Natural killer cell treated with Interleukin-12 subunit alpha and Interleukin-12 subunit beta and Interleukin-15 and Interleukin-18, amount 100 ng/mL, for 72 hours (primary cell): ENCODE measurements at places on chromosomes 13 and 19. TPM values are rescaled to one million over a fixed set of nuclear protein-coding genes. Genes with fewer than 3 reads are reported as not detected.

Gene ZNF846
- total RNA-seq: 5.7 TPM

DNA sequence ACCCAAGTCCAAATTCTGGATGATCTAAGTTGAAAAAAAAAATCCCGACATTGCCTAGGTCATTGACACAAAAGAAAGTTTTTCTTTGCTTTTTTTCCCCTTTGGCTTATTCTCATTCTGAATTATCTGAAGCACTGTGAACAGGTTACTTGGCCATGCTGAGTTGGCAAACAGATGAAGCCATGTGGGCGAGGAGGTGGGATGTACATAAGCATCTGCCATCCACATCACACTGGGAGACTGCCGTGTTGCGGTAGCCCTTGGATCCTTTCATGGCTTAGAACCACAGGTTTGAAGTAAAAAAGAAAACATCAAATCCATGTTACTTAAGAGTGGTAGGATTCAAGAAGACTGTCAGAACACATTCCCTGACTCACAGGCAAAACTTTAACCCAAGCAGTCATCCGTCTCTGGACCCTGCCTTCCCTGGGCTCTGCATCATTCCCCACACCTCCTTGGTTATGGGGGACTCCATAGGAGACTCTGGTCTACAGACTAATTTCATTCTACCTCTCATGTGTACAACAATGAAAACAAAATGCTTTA is 242.5 kb upstream of the SERP2 start:
- peaks cover 5% of the 10 kb centered on the region for H3K27me3 ChIP-seq
- H3K4me1 ChIP-seq: no peaks in the 10 kb centered on the region
- no peak for DNase-seq
- no peak overlapping the region for H3K4me3 ChIP-seq

DNA sequence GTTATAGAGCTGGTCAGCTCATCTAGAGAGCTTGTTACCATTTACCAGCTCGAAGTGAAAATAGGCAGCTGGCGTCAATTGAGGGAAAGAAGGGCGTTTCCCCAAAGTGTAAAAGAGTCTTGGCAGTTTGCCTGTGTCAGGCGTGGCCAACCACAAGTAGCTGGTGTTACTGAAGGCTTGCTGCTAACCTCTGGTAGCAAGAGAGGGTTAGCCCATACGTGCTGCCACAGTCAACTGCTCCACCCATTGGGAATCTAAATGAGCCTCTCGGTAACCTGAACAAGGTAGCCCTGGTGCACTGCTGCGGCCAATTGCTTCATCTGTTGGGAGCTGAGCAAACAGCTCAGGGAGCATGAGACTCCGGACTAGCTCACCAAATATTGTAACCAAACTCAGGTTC is 314.9 kb upstream of the SLITRK5 start:
- H3K36me3 ChIP-seq: no peaks in the 10 kb centered on the region
- H3K4me3 ChIP-seq: no peak overlapping the region
- H3K4me1 ChIP-seq: no peaks in the 10 kb centered on the region
- H3K27ac ChIP-seq: no peak overlapping the region
- no peak for DNase-seq

Gene ALDH16A1
- 29.0 TPM for total RNA-seq

Gene FPR1
- total RNA-seq: 0.69 TPM

Gene FCHO1
- 28.6 TPM for total RNA-seq

Gene KCTD4
- not detected for total RNA-seq

Gene ZNF729
- not detected for total RNA-seq

- no peaks in the 10 kb centered on the region for H3K36me3 ChIP-seq
- H3K4me3 ChIP-seq: no peak overlapping the region
- H3K27me3 ChIP-seq: peaks cover 29% of the 10 kb centered on the region
- no peaks in the 10 kb centered on the region for H3K4me1 ChIP-seq
- H3K27ac ChIP-seq: no peak overlapping the region
These were observed 93.4 kb upstream of the CACNA1A start for GRCh38 chr19:13599681-13600080.

Gene RAB20
- 0.47 TPM for total RNA-seq

Gene BCL3
- 117 TPM for total RNA-seq

Gene MEX3D
- 6.8 TPM for total RNA-seq

DNA sequence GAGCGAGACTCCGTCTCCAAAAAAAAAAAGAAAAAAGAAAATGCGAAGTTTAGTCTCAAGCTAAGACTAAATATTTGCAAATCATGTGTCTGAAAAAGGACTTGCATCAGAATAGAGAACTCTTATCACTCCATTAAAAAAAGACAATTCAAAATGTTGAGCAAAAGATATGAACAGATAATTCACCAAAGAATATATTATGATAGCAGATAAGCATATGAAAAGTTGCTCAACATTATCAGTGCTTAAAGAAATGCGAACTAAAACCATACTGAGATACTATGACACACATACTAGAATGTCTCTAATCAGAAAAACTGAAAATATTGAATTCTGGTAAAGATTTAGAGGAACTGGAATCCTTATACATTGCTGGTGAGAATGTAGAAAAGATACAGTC is 38.7 kb upstream of the SACS start:
- H3K4me3 ChIP-seq: no peak overlapping the region
- no peaks in the 10 kb centered on the region for H3K36me3 ChIP-seq
- peaks cover under 1% of the 10 kb centered on the region for H3K4me1 ChIP-seq
- DNase-seq: no peak

Gene SCGB2B2
- total RNA-seq: 0.57 TPM

Gene ZNF526
- total RNA-seq: 23.7 TPM

GRCh38 chr19:12623361-12624031 is 12.8 kb downstream of the ZNF791 start:
- no peak for DNase-seq
- no peak overlapping the region for H3K27ac ChIP-seq
- H3K27me3 ChIP-seq: no peaks in the 10 kb centered on the region
- H3K36me3 ChIP-seq: peaks cover 17% of the 10 kb centered on the region

DNA sequence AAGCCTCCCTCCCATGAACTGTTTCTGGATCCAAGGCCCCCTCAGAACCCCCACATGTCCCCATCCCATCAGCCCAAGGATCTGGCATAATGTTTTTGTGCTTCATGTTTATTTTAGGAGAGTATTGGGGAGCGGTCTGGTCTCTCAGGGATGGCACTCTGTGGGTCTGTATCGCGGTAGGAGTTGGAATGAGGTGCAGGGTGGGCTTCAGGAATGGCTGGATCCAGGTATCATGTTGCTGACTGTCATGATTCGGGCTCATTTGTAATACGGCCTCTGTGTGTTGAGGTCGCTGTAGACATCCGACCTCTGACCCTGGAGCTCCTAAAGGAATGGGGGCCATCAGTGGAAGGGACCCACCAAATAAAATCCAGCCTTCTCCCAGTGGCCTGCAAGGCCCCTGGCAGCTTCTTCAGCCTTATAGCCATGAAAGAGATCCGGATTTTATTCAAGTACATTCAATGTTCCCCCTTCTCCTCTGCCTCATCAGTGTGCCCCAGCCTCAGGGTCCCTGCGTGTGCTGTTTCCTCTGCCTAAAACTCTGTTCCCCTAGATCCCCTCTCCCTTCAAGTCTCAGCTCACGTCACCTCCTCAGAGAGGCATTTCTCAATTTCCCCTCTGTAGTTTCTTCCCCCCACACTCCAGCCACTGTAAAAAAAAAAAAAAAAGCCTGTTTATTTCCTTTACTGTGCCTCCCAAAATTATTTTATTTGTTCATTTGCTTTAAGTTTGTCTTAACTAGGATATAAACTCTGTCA is 2.2 kb downstream of the HCST start:
- no peaks in the 10 kb centered on the region for H3K36me3 ChIP-seq
- peak overlapping the region; percentile 94 for H3K4me3 ChIP-seq
- no peaks in the 10 kb centered on the region for H3K27me3 ChIP-seq
- H3K27ac ChIP-seq: peak overlapping the region; percentile 100

DNA sequence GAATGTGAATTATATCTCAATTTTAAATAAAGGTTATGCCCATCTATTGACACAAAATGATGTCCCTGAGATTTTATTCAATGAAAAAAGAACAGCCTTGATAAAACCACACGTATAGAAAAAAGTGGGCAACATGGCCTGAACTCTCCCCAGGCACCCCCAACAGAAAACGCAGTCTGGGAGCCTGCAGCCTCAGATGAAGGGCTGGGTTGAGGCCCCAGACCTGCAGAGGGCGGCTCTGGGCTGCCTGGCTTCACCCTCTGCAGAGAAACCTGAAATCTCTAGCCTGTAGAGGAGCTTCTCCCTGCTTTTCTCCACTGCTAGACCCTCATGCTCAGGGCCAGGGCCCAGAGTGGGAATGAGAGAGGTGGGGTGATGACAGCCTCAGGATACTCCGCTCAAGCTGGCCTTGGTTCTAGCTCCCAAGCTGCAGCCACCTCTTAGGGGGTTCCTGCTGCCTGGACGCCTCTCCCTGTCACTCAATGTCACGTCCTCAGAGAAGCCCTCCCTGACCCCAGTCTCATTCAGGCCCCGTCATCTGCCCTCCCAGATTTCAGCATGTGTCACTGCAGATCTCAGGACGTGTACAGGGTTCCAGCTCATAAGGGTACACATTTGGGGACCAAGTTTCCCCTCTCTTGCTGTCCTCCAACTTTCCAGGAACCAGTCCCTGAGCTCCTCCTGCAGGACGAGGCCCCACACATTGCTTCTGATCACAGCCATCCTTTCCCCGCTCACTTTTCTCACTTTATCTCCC is 1.8 kb downstream of the MBD3 start:
- no peaks in the 10 kb centered on the region for H3K36me3 ChIP-seq
- no peak for DNase-seq
- peak overlapping the region; percentile 90 for H3K27ac ChIP-seq
- H3K4me1 ChIP-seq: peaks cover 12% of the 10 kb centered on the region

DNA sequence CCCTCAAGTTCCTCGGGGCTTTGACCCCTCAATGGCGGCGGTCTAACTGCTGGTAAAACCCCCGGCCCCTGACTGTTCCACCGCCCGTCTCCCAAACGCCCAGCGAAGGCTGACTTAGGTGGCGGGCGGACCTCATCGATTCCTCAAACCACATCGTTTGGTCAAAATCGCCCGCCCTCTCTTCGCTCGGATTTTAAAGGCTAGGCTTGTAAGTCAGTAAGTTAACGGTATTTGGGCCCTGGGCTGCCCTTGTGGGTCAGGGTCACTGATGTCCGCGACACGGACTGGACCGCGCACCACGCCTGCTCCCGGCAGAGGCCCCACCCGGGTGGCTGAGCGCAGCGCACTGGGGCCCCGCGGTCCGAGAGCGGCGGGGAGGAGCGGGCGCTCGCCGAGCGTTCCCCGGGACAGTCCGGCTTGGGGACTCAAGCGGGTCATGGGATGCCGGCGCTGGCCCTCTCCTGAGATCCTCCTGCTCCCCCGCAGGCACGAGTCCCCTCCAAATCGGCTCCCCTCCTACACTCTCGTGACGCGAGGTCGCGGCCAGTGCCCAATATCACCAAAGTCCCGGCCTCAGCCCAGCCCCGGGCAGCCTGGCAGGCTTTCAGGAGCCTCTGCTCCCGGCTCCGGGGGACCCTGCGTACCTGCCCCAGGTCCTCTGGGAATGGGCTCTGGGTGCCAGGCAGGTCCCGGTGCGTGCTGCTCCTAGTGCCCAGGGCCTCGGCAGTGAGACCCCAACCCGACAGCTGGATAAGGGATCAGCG is 1.0 kb downstream of the FLT1 start:
- H3K4me3 ChIP-seq: no peak overlapping the region
- peaks cover 6% of the 10 kb centered on the region for H3K4me1 ChIP-seq
- H3K27ac ChIP-seq: no peak overlapping the region

Gene ZNF358
- total RNA-seq: 15.6 TPM

GRCh38 chr19:15280915-15281683 is 48.9 kb upstream of the EPHX3 start:
- H3K36me3 ChIP-seq: no peaks in the 10 kb centered on the region
- no peaks in the 10 kb centered on the region for H3K27me3 ChIP-seq
- peaks cover 71% of the 10 kb centered on the region for H3K4me1 ChIP-seq
- H3K27ac ChIP-seq: peak overlapping the region; percentile 65
- no peak for DNase-seq

- peaks cover 29% of the 10 kb centered on the region for H3K4me1 ChIP-seq
- no peak overlapping the region for H3K4me3 ChIP-seq
- H3K27ac ChIP-seq: no peak overlapping the region
- H3K27me3 ChIP-seq: no peaks in the 10 kb centered on the region
These were observed 9.6 kb downstream of the IRGQ start for GRCh38 chr19:43586346-43586745.

GRCh38 chr13:110616103-110617101 is 1.1 kb downstream of the NAXD start:
- peaks cover 4% of the 10 kb centered on the region for H3K36me3 ChIP-seq
- peak; percentile 64 for DNase-seq
- peaks cover 19% of the 10 kb centered on the region for H3K4me1 ChIP-seq

- peaks cover 29% of the 10 kb centered on the region for H3K27me3 ChIP-seq
- H3K4me3 ChIP-seq: no peak within 1 kb of the TSS
- no peak for DNase-seq
- no peak within 1 kb of the TSS for H3K27ac ChIP-seq
- H3K36me3 ChIP-seq: no peaks in the 10 kb centered on the region
These were observed at the start of gene SLC1A6 for GRCh38 chr19:14979476-14980255. Gene SLC1A6, minus strand, starts transcription at chr19:14979864. Its CDS starts 6,954 bp downstream, at chr19:14972910.

- peaks cover 17% of the 10 kb centered on the region for H3K4me1 ChIP-seq
- peak overlapping the region; percentile 51 for H3K4me3 ChIP-seq
- H3K36me3 ChIP-seq: no peaks in the 10 kb centered on the region
- no peak for DNase-seq
- H3K27me3 ChIP-seq: no peaks in the 10 kb centered on the region
These were observed 38.6 kb upstream of the ITM2B start for GRCh38 chr13:48194379-48194754.

DNA sequence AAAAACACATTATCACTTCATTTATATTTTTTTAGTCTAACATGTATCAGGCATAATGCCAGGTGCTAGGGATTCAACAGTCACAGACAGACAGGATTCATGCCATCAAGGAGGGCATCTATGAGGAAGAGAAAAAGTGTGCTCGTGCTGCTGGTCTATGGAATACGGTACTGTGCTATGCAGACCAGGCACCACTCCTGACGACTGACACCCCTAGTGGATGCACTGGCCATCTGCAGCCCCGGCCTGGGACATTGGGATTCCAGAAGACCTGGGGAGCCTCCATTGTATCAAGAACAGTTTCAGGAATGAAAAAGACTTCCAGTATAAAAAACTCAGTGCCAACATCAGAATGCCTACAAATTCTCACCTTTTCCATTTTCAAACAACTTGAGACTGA is 94.0 kb downstream of the KLF12 start:
- no peak overlapping the region for H3K4me3 ChIP-seq
- no peaks in the 10 kb centered on the region for H3K27me3 ChIP-seq
- no peak overlapping the region for H3K27ac ChIP-seq
- DNase-seq: no peak
- H3K36me3 ChIP-seq: no peaks in the 10 kb centered on the region
- H3K4me1 ChIP-seq: peaks cover 59% of the 10 kb centered on the region

GRCh38 chr13:112775791-112776279 is 86.0 kb downstream of the ATP11A start:
- no peak overlapping the region for H3K4me3 ChIP-seq
- peaks cover 11% of the 10 kb centered on the region for H3K4me1 ChIP-seq
- no peak overlapping the region for H3K27ac ChIP-seq
- no peaks in the 10 kb centered on the region for H3K27me3 ChIP-seq
- no peaks in the 10 kb centered on the region for H3K36me3 ChIP-seq

GRCh38 chr19:47587295-47587694 is 14.3 kb upstream of the ZNF541 start:
- no peak overlapping the region for H3K27ac ChIP-seq
- no peak overlapping the region for H3K4me3 ChIP-seq
- peaks cover 8% of the 10 kb centered on the region for H3K27me3 ChIP-seq

Gene IRGC
- total RNA-seq: not detected

Gene ZNF536
- total RNA-seq: not detected

GRCh38 chr19:43525836-43526771 is 897 bp downstream of the ETHE1 start:
- H3K4me1 ChIP-seq: peaks cover 21% of the 10 kb centered on the region
- H3K4me3 ChIP-seq: peak overlapping the region; percentile 87
- peak overlapping the region; percentile 89 for H3K27ac ChIP-seq
- H3K27me3 ChIP-seq: no peaks in the 10 kb centered on the region
- H3K36me3 ChIP-seq: no peaks in the 10 kb centered on the region

- H3K4me3 ChIP-seq: no peak overlapping the region
- no peaks in the 10 kb centered on the region for H3K27me3 ChIP-seq
- no peak overlapping the region for H3K27ac ChIP-seq
- no peak for DNase-seq
- no peaks in the 10 kb centered on the region for H3K36me3 ChIP-seq
These were observed 28.8 kb downstream of the NUMBL start for GRCh38 chr19:40661616-40662015.
